ENCODE measurements at places on chromosomes 7 and 10. TPM values are rescaled to one million over a fixed set of nuclear protein-coding genes. Genes with fewer than 3 reads are reported as not detected.

Gene PRR15
- total RNA-seq = 129 TPM

GRCh38 chr10:74888962-74889661, 62.7 kb downstream of the KAT6B start:
- DNase-seq = no peak

DNA sequence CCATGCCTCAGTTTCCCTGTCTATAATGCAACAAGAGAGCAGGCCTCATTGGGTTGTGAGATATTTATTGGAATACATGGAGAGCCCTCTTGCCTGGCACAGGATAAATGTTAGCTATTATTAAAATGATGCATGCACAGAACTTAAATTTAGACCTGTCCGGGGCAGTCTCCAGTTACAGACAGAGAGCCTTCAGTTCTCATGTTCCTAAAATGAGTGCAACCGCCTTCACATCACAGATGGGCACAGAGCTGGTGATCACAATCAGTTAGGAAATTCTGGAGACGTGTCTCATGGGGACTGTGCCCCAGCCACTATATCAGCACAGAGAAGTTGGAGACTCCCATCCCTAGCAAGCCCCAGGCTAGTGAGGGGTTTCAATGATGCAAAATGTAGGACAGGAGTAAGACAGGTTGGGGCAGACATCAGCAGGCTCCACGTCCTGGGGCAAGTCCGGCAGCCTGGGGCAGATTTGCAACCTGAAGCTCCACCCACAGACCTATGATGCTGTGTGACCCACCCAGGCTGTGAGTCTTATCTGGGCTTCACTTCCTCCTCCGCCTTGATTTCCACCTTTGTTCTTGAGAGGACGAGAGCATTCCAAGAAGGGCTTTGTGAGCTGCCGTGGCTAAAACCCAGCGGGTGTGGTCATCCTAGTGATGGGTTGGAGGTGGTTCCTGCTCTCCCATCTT, 49.4 kb downstream of the CXCL12 start:
- no peak for DNase-seq

Gene CHST3
- 3.4 TPM for total RNA-seq

Gene DGKI
- total RNA-seq = 0.67 TPM

DNA sequence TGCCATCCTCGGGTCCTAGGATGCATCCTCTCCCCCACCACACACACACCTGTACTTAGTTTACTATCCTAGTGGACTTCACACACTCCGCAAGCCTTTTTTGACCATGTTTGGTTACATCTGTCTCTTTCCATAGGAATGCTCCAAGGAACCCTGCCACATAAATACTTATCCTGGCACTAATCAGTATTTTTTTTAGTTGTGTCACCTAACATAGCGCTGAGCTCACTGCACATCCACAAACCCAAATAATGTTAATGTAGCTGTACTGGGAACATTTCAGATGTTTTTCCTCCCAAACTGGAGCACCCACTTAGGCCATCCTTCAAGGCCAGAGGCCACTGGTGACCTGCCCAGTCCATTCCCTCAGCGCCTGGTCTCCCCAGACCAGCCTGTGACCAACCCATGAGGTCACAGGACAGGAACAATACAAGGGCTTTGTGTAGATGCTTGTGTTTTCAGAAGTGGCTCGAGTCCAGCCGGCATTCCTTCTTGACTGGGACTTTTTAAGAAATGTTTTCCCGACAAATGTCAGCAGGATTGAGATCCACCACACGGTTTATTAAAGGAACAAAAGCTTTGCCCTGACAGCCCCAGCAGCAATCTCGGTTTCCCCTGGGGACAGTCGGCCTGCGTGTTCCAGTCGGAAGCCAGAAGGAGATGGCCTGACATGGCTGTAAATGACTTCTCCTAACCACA, 181.4 kb downstream of the JCAD start:
- no peak for DNase-seq

Gene WASHC2A
- total RNA-seq = 41.2 TPM

GRCh38 chr10:129958148-129958628, 5.9 kb downstream of the EBF3 start:
- no peak for DNase-seq
